ENCODE measurements at places on chromosomes 2 and 18. TPM values are rescaled to one million over a fixed set of nuclear protein-coding genes. Genes with fewer than 3 reads are reported as not detected.

Gene WBP1
- total RNA-seq = 71.2 TPM

GRCh38 chr2:109411640-109412325 is 202.0 kb downstream of the SEPTIN10 start:
- DNase-seq = no peak

Gene TEKT4
- not detected for total RNA-seq

Gene IFIH1
- total RNA-seq = 8.7 TPM

- no peak for DNase-seq
These were observed 222.6 kb upstream of the ST6GAL2 start for GRCh38 chr2:107108556-107108955.

DNA sequence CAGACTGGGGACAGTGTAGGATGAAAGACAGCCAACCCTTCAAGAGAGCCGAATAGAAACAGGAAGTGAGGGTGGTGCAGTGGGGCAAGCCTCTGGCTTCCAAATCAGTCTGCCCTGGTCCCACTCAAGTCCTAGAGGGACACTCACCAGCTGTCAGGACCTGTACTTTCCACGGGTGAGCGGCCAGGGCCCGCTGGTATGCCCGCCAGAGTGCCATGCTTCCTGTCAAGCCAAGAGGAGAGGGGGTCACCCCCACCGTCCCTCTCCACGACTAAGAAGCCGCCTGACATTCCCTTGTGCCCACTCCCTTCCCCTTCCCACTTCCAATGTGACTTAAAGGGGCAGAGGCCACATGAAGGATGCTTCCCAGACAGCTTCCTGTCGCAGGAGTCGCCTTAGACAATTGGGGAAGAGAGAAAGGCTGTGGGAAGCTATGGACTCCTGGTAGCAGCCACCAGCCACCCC is 564 bp downstream of the MPV17 start:
- DNase-seq = no peak

Gene SRD5A2
- total RNA-seq = not detected

- DNase-seq = no peak
These were observed 36.4 kb downstream of the SLC20A1 start for GRCh38 chr2:112682101-112682500.

Gene ALPI
- not detected for total RNA-seq

GRCh38 chr18:13356032-13356431 is 137.5 kb downstream of the LDLRAD4 start:
- DNase-seq = no peak

- no peak for DNase-seq
These were observed 29.6 kb downstream of the TCF7L1 start for GRCh38 chr2:85162746-85163301.

DNA sequence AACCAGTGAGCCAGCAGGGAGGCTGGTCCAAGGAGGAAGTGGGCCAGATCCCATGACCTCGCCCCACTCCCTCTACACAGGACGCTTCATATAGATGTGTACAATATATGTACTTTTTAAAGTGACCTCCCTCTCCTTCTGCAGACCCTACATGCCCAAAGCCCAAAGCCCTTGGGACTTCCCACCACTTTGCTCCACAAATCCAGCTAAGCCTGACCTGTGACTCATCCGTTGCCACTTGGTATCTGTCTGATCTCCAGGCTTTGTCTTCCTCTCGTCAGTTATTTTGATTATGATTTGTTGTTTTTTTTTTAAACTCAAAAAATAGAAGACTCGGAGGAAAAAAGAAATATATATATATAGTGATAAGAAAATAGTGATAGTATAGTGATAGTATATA is 470.8 kb downstream of the KCNJ3 start:
- DNase-seq = no peak
